ENCODE measurements at places on chromosomes 5 and 9.

DNA sequence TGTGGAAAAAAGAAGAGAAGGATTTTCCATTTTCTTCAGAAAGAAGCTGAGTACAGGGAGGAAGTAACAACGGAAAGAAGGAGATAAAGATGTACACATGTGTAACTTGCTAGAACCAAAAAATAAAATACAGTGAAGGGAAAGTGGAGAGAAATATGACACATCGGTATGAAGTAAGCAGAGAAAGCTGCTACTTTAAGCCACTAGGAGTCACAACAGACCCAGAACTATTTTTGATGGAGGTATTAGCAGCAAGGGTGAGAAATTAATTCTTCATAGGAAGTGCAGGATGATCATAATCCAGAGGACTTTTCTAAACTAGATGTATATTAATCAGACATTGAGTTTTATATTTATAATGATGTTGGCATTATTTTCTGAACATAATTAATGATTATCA lies 88.5 kb downstream of the FAM174A start:
- DNase-seq, result no peak

DNA sequence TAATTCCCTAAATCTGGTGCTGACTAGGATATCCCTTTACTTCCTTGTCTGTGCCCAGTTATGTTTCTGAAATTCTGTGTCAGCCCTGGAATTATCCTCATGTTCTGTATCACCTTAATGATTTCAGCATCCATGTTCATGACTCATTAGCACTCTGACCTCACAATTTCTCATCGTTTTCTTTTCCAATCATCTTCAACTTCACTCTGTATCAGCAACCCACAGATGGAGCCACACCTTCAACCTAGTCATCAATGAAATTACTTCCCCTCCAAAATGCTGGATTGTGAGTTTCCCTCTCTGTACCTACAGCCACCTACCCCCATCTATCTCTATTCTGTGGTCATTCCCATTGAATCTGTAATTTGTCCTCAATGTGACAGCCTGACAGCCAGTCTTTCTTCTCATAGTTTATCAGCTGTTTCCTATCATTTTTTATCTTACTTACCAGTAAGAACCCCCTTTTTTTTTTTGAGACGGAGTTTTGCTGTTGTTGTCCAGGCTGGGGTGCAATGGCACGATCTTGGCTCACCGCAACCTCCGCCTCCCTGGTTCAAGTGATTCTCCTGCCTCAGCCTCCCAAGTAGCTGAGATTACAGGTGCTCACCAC lies 3.1 kb upstream of the IL6ST start:
- DNase-seq, result no peak

DNA sequence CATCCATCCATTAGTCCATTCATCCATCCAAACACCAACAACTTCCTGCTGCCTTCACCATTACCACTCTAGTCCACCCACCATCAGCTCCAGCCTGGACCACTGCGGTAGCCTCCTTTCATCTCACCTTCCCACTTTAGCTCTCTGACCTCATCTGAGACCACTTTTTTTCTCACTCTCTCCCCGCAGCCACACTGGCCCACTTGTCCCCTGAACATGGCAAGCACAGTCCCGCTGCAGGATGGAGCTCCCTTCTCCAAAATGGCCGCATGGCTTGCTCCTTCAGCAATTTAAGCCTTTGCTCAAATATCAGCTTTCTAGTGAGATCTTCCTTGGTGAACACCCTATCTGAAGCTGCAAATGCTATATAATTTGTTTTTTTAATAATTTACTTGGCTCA lies 11.1 kb downstream of the CSF1R start:
- no peak for DNase-seq

GRCh38 chr9:135490166-135490870 lies 10.2 kb upstream of the MRPS2 start:
- no peak for DNase-seq

GRCh38 chr5:99169309-99169708 lies 240.5 kb upstream of the CHD1 start:
- DNase-seq, result no peak

DNA sequence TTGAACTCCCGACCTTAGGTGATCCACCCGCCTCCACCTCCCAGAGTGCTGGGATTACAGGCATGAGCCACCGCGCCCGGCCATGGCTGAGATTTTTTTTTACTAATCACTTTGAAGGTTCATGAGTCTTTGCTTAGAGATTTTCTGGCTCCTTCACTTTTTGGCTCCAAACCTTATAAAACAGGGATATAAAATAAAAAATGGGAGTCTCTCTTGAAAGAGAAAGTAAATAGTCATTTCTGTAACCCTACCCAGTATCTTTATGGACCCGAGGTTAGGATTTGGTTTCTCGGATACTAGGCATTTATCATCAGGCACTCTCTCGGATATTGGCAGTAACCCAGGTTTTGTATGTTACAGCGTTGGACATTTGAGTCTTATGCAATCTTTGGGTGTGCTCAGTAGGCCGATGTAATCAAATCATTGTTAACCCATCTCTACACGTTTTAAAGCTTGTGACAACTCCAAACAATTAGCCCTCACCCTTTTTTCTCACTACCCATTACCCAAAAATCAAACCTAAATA lies 25.3 kb downstream of the STXBP1 start:
- DNase-seq, result no peak

DNA sequence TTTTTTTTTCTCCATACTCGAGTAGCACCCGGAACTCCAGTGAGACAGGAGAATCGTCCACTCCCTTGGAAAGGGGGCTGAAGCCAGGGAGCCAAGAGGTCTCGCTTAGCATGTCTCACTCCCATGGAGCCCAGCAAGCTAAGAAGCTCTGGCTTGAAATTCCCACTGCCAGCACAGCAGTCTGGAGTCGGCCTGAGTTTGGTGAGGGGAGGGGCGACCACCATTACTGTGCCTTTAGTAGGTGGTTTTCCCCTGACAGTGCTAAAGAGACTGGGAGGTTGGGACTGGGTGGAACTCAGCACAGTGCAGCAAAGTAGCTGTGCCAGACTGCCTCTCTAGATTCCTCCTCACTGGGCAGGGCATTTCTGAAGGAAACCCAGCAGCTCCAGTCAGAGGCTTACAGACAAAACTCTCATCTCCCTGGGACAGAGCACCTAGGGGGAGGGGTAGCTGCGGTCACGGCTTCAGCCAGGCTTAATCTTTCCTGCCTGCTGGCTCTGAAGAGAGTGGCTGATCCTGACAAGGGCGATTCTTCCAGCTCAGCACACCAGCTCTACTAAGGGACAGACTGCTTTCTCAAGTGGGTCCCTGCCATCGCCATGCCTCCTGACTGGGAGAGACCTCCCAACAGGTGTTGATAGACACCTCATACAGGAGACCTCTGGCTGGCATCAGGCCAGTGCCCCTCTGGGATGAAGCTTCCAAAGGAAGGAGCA lies 414.5 kb upstream of the ZNF608 start:
- no peak for DNase-seq

- no peak for DNase-seq
Measured at GRCh38 chr9:130977811-130978221, 31.2 kb upstream of the LAMC3 start.

- no peak for DNase-seq
Measured at GRCh38 chr5:58544195-58544594, 38.7 kb upstream of the RAB3C start.

- DNase-seq, result no peak
Measured at GRCh38 chr9:11708899-11709298, 984.3 kb upstream of the TYRP1 start.

DNA sequence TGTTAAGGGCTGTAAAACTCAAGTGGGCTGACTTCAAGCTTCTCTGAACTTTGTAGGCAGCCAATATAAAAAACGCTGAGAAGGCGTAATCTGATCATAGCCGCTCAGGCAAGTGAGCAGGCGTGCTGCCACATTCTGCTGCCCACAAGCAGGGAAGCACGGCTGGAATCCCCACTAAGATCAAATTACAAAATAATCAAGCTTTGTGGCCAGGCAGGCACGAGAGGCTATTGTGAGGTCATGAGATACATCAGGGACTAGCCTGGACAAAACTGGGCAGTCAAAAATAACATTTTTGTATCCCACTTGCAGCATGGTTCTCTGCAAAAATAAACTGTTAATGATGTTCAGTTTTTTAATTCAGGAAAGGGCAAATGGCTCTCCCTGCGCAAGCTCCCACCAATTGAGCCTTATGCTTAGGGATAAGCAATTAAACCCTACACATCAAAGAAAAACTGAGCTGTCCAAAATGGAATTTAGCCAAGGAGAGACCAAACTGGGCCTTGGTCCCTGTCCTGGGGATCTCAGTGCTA lies 64.0 kb downstream of the POU5F2 start:
- no peak for DNase-seq

DNA sequence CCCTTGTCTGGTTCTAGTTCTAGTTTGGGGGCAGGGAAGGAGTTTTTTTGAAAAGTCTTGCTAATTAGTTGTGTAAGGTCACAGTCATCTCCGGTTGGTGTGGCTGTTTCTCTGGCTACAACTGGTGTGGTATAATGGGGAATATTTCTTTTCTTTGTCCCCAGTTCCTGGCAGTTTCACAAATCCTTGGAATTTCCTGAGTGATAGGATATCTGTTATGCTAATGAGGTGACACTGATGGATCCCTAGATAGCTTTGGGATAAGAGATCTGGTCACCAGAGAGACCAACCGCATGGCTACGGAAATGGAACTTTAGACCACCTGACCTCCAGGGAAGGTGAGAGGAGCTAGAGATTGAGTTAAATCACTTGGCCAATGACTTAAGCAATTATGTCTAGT lies 494.6 kb downstream of the ARHGEF28 start:
- DNase-seq, result no peak

DNA sequence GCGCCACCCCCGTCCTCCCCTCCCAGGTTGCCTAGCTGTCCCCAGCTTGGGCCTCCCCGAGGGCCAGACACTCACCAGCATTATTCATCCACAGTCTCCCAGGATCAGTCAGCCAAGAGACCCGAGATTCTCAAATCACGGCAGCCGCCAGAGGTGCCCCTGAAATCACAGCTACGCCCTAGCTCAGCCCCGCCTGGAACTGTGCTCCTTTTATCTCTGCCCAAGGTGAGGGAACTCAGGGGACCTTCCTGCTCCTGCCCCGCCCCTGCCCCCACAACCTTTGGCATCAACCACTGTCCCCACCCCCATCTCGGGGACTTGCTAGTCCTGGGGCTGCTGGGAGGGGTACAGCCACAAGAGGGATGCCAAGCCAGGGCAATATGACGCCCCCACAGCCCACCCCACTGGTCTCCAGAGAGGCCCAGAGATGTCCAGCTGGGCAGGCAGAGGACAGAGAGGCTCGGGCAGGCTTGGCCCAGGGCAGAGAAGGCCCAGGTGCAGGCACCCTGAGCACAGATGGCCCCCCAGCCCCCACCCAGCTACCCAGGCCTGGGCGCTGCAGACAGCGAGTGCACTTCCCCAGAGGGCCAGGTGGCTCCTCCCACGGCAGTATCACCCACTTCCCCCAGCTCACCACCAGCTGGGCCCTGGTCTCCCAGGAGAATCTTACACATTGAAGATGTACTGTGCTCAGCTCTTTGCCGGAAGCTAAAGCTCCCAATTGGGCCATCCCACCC lies at the start of gene FUT7:
FUT7 (minus strand) TSS at position 185 of the 737 bp plus-strand sequence; CDS start at position 88, 97 bp downstream.
- DNase-seq, result no peak

- DNase-seq, result no peak
Measured at GRCh38 chr5:42982107-42982622, 58.0 kb downstream of the ANXA2R start.

- no peak for DNase-seq
Measured at GRCh38 chr5:108515517-108516105, 133.7 kb upstream of the FBXL17 start.

GRCh38 chr9:113564498-113565237 lies 101.1 kb downstream of the RGS3 start:
- DNase-seq, result no peak

DNA sequence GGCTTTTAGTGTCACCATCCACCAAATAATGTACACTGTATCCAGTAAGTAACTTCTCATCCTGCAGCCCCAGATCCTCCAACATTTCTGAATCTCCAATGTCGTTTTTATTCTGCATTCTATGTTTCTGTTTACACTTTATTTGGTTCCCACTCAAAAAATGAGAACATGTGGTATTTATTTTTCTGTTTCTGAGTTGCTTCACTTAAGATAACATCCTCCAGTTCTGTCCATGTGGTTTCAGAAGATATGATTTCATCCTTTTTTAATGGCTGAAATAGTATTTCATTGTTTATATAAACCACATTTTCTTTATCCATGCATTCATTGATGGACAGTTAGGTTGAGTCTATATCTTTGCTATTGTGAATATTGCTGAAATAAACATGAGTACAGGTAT lies 677.3 kb upstream of the FTMT start:
- no peak for DNase-seq

DNA sequence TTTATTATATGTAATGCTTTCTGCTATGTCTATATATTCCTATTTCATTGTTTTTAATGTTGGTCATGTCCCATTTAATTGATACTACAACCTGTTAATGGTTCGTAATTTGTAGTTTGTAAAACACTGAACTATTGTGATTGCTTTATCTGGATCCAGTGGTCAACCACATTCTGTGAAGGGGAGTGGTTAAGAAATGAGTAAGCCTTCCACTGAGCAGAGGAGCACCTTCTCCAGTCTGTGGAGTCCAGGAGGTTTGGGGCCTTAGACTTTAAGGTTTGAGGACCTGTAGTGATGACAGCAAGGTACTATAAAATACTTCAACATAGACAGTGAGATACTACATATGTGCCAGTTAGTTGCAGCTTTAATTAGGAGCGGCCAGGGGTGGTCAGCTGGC lies 67.7 kb upstream of the RAD23B start:
- DNase-seq, result no peak

- DNase-seq, result no peak
Measured at GRCh38 chr9:12666813-12667212, 26.4 kb upstream of the TYRP1 start.

- no peak for DNase-seq
Measured at GRCh38 chr9:72349911-72350310, 15.1 kb downstream of the ZFAND5 start.

DNA sequence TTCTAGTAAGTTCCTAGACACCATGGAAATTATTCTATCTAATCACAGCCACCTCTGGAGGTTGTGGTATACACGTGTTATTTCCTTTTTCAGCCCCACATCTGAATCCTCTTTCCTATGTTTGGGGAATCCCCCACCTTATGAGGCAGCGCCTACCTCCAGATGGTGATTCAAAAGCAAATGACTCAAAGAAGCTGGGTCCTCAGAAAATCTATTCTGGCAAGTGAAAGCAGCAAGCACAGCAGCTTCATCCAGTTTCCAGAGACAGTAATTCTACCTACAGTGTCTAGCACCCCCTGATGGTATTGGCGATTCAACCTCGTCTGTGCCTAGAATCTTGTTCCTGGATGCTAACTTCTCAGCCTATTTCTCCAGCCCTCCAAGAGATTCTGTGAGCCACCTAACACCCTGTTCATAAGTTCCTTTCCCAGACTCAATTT lies 43.0 kb downstream of the STRBP start:
- DNase-seq, result no peak
